SK-N-SH treated with all-trans-retinoic acid at 6 μM for 48 hours (cell line): ENCODE measurements at places on chromosomes 5 and 9.
A peak's percentile ranks its signal among the peaks of the same experiment; 100 is the strongest.

DNA sequence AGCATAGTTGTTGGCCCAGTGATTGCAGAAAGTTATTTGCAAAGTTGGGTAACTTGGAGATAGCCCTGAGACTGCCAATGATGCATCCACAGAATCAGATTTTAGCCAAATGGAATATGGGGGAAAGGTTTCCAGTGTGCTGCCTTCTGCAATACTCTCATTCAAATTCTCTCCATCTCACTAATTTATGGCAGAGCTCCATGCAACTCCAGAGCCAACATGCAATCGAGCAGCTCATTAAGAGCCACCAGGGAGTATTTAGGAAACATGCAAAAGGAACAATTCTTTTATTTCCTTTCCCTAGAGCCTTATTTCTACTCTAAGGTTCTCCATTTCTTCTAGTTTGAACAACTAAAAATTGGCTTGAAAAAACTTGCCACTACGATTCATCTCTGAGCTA is 135.9 kb upstream of the MARCHF11 start:
- no peak for ATAC-seq

DNA sequence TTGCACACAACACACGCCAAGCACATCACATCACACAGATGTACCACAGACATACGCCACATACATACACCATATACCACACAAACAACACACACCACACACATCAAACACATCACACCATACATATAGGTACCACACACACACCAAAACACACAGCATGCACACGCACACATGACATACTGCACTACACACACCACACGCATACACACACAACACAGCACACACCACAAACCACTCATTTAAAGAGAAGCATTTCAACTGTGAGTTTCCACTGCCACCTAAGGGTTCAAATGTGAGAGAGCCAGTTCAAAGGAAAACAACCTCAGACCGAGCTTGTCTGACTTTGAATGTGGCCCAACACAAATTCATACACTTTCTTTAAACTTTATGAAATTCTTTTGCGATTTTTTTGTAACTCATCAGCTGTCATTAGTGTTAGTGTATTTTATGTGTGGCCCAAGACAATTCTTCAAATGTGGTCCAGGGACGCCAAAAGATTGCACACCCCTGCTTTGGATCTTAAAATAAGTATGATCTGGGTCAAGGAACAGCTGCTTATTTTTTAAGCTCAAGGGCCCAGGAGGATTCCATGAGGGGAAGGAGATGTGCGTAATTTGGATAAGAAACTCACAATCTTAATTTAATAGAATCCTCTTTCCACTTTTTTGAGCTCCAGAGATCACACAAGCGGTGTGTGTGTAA is 494.6 kb downstream of the GADD45G start:
- no peak for ATAC-seq

GRCh38 chr9:126756876-126757415 is 47.9 kb upstream of the ZBTB43 start:
- ATAC-seq, result no peak

- no peak for ATAC-seq
Observed at GRCh38 chr9:97675655-97676054, 21.5 kb downstream of the XPA start.

DNA sequence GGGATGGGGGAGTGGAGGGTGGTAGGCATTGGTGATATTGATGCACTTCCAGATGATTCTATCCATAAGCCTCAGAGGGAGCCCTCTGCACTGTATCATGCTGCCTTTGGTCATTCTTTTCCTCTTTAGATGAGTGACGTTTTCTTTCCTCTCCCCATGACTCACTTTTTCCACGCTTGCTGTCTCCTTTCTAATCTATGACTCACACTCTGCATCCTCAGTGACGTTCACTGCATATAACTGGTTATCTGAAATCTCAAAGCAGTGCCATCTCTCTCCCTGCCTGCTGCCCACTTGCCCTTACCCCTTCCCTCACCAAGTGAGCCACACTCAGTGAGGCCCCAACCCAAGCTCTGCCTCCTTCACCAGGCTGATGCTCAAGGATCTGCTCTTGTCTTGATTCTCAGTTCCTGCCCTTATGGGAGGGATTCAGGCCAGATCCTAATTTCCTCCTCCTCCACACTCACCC is 31.6 kb downstream of the PTGS1 start:
- ATAC-seq, result peak; percentile 96
